ENCODE measurements at places on chromosomes 4 and X.

DNA sequence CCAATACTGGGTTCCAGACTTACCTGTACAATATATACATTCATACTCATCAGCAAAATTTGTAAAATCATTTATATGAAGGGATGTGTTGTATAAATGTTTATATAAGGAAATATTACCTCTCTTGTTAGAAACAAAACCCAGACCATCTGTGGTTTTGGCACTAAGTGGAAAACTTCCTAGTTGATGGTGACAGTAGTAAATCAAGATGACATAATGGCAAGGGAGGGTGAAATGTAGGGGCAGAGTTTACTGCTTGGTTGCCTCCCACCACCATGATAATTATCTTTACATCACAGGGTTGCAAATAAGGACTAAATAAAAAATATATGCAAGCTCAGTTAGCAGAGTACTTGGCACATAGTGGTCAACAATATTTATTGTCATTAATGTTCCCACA is 365.3 kb upstream of the TEX13C start:
- DNase-seq, result no peak

DNA sequence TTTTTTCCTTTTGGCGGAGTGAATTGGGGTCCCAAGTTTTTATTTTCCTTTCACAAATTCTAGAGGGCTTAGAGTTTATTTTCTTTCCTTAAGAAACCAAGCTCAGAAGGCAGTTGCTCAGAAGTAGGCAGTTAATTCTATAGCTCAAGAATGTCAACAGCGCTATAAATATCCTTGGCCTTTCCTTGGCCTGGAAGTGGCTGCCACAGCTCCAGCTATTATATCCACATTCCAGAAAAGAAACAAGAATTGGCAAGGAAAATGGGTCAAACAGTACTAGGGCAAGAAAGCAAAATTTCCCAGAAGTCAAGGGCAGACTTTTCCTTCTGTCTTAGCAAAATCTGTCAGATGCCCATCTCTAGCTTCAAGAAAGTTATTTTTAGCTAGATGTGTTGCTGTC is 31.0 kb downstream of the SLC10A6 start:
- DNase-seq, result no peak

- no peak for DNase-seq
Measured at GRCh38 chr4:84470204-84470785, 28.8 kb downstream of the NKX6-1 start.

DNA sequence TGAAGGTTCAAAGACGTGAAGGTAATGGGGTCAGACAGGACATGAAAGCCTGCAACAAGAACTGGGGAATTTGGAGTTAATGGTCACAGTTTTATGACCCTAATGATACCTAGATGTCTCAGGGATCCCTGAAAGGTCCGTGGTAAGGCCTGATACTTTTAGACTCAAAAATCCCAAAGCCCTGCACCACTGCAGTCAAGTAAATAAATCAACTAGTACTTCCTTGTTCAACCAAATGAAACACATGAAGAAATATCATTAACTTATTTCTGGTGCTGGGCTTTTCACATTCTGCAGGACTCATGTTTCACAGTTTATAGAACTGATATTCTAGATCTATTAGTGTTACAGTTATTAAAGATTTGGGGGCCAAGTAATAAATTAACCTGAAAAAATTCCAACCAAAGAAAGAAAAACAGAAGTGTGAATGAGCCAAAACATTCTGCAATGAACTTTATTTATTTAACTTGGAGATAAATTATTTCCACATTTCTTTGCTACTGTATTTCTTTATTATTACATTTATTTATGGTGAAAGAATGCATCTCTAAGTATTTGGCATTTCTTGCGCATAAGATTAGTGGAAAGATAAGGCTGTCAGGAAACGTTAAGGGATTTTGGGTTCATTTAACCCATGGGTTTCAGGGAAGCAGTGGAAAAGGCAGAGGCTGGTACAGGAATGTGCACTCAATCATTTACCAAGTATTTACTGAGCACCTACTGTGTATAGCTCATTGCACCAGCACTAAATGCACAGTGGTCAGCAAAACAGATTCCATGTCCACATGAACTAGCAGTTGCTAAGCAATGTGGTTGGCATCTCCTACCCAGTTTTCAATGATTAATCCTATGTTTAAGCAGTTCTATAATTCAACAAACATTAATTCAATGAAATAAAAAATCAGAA is 8.7 kb downstream of the WDFY3 start:
- no peak for DNase-seq

GRCh38 chr4:76856243-76857073 is 41.5 kb downstream of the SOWAHB start:
- peak; percentile 5 for DNase-seq

GRCh38 chr4:135718019-135718418 is 1516.4 kb upstream of the PABPC4L start:
- no peak for DNase-seq

- peak; percentile 34 for DNase-seq
Measured at GRCh38 chrX:29824176-29824906, 391.0 kb upstream of the MAGEB2 start.

GRCh38 chr4:146511381-146511780 is 10.4 kb downstream of the SLC10A7 start:
- DNase-seq, result no peak

- no peak for DNase-seq
Measured at GRCh38 chrX:69264158-69264581, 98.9 kb upstream of the PJA1 start.

DNA sequence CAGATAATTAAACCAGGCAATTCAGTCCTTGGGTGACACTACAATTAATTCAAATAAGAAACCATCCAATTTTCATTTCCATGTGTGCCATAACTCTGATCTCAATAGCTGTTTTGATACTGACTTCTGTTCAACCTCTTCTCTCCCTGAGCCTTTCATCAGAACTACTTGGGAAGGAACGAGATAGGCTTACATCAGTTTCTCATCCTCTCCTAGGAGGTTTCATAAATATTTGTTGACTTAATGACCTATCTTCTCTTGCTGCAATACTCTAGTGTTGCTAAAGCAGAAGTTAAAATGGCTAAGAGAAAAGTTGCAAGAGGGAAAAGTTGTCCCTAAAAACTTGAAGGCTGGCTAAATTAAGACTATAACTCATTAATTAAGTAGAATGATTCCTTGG is 41.8 kb downstream of the PRKG2 start:
- DNase-seq, result no peak

DNA sequence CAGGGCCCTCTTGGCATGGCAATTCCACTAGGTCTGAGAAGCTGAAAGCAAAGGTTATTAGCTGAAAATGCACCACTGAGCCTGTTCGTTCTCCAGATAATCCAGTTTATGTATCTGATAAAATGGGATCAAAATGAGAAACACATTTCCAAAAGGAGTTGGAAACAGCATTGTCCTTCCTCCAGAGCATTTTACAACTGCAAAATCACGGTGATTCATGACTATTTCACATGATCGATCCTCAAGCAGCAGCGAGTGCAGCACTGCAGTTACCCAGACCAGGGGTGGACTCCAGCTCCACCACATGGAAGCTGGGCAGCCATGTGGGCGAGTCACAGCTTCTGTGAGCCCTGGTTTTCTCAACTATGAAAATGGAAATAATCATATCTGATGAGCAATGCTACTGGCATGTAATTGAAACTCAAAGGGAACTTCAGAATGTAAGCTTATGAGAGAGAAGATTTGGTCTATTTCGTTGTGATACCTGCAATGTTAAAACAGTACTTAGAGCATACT is 78.7 kb upstream of the MSX1 start:
- DNase-seq, result no peak

- no peak for DNase-seq
Measured at GRCh38 chr4:122775987-122776836, 43.7 kb downstream of the BBS12 start.

DNA sequence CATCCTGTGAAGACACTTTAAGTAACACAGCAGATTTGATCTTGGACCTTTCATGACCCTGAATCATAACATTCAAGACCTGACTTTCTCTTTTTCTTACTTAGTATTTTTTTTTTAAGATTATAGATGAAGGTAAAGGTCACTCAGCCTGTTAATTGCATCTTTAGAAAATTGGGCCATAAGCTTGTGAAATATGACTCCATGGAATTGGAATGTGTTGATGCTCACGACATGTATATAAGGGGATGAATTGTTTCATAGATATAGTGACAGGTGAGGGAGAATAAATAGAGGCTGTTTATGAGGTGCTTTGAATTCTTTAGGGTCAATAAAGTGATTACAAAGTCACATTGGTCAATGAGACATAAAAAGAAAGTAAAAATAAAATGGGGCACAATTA is 27.7 kb upstream of the HS3ST1 start:
- no peak for DNase-seq

- peak; percentile 30 for DNase-seq
Measured at GRCh38 chr4:122758033-122758432, 25.5 kb downstream of the BBS12 start.

GRCh38 chrX:25295466-25295865 is 279.7 kb upstream of the ARX start:
- DNase-seq, result no peak

GRCh38 chr4:158724637-158725036 is 1.4 kb upstream of the PPID start:
- DNase-seq, result no peak

GRCh38 chrX:45508454-45508853 is 307.8 kb upstream of the DIPK2B start:
- DNase-seq, result no peak

- DNase-seq, result no peak
Measured at GRCh38 chrX:22378296-22378695, 105.6 kb downstream of the CBLL2 start.

- no peak for DNase-seq
Measured at GRCh38 chr4:93878566-93878965, 50.0 kb downstream of the ATOH1 start.
